ENCODE measurements at places on chromosomes 11 and 22.

- no peak for DNase-seq
Observed at GRCh38 chr22:22616636-22617035, 27.8 kb upstream of the GGTLC2 start.

DNA sequence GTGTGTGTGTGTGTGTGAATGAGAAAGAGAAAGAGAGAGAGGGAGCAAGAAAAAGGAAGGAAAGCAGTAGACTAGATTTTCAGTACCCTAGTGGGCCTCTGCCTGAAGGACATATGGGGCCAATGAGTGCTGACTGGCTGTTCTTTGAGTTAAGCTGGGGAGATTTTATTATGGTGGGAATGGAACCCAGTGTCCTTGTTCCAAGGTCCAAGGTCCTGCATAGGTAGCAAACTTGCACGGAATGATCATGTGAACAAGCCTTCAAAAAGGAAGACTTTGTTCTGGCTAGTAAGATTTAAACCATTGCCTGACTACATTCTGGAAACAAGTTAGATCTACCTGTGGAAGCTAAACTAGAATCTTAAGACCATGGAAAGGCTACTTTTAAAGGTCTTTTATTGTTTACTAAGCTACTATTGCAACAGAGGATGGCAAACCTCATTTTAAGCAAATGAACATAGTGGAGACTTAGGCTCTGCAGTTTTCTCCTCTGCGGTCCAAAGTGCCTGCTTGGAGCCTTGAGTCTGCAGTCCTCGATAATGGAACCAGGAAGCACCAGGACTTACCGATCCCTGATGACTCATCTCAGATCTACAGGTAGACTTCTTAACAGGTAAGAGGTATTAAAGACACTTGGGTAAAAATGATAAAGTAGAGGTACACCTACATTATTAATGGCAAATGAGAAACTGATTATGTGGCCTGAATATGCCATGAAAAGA lies 10.2 kb upstream of the GRAMD1B start:
- DNase-seq: no peak

GRCh38 chr11:93209466-93209865 lies 11.7 kb upstream of the SLC36A4 start:
- DNase-seq: no peak

DNA sequence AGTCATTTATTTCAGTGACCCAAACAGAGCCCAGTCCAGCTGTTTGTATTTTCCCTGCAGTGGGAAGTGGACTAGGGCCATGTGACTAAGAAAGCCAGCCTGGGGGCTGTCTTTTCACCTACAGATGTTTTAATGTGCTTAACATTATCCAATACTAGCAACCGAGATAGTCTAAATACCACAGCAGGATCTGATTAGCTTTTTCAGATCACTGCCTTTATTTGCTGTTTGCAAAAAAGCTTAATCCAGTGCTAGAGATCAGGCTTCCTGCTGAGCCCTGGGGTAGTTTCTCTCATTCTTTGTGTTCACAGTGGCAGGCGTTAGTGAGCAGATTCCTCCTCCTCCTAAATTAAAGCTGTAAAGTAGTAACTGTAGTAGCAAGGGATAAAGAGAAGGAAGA lies 35.0 kb downstream of the ZC3H12C start:
- no peak for DNase-seq

GRCh38 chr11:112507281-112507680 lies 246.6 kb upstream of the PLET1 start:
- DNase-seq: no peak

DNA sequence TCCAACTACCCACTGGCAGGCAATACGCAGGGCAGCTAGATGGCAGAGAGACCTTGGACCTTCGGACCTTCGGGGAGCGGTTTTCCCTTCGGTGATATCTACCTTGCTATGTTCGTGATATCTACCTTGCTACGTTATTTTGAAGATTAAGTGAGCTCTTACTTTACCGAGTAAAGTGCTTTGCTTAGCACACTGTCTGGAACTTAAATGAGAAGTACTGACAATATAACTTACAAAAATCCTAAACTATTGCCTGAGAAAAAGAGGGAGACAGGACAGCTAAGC lies 1.0 kb upstream of the PRDM10 start:
- no peak for DNase-seq
